ENCODE measurements at places on chromosomes 13 and 19. TPM values are rescaled to one million over a fixed set of nuclear protein-coding genes. Genes with fewer than 3 reads are reported as not detected.

LGALS14 gene
- not detected for total RNA-seq

IGFL3 gene
- not detected for total RNA-seq

GRCh38 chr13:94143624-94144350 is 335.7 kb downstream of the DCT start:
- ATAC-seq = no peak

- ATAC-seq = no peak
Observed at GRCh38 chr13:31418186-31418585, 218.4 kb downstream of the B3GLCT start.

GRCh38 chr13:25816239-25816638 is 235.6 kb downstream of the SHISA2 start:
- ATAC-seq = no peak

RUBCNL gene
- total RNA-seq = 0.44 TPM

DNA sequence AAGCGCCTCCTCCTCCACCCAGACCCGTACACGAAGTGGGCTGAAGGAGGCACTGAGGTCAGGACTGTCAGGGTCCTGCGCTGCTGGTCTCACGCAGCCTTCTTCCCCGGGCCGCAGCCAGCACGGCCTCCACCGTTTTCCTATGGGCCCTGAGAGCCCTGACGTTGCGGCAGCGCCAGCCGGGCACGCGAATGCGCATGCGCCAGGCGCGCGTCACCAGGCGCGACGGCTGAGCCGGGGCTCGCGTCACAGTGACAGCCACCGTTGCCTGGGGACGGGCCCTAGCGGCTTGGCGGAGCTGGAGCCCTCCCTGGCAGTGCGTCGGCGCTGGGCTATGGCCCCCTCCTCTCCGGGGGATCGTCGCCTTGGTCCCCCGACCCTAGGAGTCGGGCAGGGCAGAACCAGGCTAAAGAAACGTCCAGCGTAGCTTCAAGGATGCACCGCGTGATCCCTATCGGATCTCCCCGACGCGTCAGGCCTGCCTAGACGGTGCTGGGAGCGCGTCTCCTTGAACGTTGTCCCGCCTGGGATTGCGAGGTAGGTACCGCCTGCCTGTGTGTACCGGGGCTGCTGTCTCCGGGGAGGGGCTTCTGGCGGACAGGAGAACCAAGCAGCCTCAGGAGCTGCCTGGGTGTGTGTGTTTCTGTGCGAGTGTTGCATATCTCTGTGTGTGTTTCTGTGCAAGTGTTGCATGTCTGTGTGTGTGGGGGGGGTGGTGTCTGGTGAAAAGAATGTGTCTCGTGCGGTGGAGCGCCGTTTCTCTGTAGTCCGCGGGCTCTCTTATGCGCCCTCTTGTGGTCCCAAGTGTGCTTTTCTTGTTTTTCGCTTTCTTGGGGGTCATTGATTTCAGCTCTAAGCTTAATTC is 43.2 kb downstream of the ZNF571 start:
- peak; percentile 45 for ATAC-seq

GRCh38 chr19:37975071-37975470 is 68.1 kb downstream of the SIPA1L3 start:
- no peak for ATAC-seq

DNA sequence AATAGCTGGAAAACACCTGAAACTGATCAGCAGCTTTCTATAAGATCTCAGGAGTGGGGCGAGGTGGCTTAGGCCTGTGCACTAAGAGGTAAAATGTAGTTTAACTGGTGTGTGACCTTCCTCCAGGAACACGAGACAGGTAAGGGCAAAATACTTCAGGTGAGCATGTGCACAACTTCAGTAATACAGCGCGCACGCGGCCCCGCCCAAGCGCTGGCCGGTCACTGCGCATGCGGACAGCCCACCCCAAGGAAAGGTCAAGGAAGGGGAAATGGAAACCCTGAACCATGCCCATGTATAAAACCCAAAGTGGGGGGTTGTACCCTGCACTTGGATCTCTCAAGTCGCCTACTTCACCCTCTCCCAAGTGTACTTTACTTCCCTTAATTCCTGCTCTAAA is 49.4 kb upstream of the ARHGEF7 start:
- no peak for ATAC-seq

PEG3 gene
- 1.4 TPM for total RNA-seq

LRRC4B gene
- total RNA-seq = 0.24 TPM

DNA sequence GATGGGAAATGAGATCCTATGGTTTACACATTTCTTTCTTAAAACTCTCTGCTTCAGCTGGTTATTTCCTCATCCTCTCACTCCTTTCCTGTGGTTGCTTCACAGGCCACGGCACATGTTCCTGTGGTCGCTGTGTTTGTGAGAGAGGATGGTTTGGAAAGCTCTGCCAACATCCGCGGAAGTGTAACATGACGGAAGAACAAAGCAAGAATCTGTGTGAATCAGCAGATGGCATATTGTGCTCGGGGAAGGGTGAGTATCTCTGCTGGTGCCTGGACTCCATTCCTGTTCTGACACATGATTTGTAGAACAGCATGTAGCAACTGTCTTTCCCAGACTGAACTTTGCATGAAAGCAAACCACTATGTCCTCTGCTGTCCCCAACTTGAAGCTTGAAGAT is 254.2 kb downstream of the ITGBL1 start:
- no peak for ATAC-seq

- ATAC-seq = no peak
Observed at GRCh38 chr13:108534728-108535127, 94.7 kb upstream of the MYO16 start.

- ATAC-seq = no peak
Observed at GRCh38 chr13:108463340-108463739, 166.1 kb upstream of the MYO16 start.

ZSCAN4 gene
- not detected for total RNA-seq

DNA sequence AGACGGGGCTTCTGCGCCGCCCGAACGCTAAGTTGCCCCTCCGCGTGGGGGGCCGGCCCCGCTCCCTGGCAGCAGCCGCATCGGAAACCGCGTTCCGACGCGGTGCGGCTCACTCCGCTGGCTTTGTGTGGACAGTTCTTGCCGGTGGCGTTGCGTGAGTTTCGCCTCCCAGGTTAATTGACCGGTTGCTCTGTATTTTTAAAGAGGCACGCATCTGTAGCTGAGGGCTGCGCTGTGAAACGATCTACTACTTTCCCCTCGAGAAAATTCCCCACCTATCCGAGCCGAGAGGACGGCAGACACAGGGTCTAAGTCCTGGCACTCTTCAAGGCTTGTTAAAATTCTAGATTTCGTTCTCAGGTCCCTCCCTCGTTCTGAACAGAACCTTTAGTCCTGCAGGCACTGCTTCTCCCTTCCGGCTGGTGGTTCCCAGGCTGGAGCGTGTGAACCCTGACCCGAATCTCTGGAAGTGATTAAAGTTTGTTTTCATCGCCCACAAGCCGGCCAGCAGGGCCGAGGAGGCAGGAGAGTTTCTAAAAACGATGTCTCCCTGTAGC is 933 bp downstream of the ARHGEF7 start:
- ATAC-seq = no peak

DNA sequence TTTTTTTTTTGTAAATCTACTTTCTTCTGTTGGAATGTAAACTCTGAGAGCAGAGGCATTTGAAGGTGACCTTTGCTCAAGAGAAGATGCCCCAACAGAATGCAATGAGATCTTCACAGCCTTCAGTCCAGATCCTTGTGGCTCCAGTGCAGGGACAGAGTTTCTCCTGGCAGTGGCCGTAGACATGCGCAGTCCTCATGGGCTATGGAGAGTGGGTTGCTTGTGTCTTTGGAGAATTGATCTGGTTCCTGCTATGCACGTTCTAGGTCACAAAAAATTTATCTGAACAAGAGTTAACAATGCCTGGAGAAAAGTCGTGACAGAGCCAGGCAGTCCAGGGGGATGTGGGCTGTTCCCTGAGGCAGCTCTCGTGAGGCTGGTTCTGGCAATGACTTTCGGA is 30.1 kb downstream of the TMEM255B start:
- no peak for ATAC-seq

DNA sequence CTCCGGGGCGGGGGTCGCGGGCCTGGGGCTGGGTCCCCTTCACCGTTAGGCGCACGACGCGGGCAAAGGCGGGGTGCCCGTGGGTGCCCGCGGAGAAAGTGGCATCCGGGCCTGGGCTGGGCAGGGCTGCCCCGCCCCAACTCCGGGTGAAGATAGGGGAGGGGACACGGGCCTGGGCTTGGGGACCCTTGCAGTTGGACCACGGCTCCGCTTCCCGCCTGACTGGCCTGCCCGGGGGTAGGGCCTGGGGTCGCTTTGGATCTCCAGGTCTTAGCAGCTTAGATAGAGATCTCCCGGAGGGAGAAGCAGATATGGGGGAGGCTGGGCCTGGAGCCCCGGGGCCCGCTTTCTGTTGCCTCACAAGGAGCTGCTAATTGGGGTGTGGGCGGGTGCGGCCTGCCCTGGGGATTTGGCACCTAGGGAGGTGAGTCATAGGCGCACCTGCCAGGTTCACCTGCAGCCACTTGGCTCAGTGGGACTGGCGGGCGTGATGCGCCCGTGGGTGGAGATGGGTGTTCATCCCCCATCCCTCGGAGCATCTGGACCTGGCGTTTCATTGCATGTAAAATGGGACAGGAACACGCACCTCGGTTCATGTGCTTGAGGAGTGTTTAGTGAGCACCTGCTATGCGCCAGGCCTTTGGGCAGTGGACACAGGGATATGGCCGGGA is 585 bp downstream of the MAP1S start:
- ATAC-seq = peak; percentile 85

C19orf38 gene
- not detected for total RNA-seq

ZNF575 gene
- total RNA-seq = 0.72 TPM
